ENCODE measurements at places on chromosomes 16 and 17.

DNA sequence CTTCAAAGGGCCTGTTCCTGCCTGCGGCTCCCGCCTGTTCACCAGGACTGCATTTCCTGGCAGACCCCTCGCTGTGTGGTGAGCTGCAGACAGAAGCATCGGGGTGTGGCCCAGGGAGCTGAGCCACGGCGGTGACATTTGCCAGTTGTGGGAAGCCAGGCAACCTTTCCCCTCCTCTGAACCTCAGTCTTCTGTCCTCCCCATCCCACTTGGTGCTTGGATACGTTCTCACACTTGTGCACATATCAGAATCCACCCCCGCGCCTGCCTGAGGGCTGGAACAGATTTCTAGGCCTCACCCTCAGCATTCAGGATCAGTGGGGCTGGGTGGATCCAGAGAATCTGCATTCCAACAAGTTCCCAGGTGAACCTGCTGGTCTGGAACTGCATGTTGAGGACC, 63.5 kb downstream of the CRISPLD2 start:
- DNase-seq: no peak

DNA sequence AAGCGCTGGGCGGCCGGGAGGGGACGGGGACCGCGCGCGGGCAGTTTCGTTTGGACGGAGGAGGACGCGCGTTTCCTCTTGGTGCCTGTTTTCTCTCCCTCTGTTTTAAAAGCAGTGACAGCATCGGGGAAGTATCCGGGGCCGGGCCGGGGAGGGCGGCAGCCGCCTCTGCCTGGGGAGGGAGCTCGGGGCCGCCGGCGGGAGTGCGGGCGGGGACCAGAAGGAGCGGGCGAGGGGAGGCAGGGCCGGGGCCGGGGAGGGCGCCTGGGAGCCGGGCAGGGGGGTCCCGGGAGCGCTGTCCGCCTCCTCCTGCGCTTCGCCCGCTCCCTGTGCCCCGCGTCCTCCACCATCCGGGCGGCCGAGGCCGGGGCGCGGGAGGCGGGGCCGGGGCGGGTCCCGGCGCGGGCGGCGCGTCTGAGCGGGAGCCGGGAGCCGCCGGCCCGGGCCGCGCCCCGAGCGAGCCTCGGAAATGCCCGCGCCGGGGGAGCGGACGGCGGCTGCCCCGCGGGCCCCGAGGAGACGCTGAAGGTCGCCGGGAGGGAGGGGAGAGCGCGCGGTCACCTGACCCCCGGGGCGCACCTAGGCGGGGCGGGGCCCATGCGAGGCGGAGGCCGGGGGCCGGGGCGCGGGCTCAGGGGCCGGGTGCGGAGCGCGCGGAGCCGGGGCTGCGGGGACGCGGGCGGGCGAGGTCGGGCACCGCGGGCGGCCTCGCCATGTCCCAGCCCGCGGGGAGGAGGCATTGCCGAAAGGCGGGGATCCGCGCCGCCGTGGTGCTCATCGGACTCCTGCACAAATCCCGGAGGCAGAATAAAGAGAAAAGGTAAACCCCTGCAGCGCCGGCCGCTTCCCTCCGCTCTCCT, 57.3 kb downstream of the RAP1GAP2 start:
- no peak for DNase-seq

DNA sequence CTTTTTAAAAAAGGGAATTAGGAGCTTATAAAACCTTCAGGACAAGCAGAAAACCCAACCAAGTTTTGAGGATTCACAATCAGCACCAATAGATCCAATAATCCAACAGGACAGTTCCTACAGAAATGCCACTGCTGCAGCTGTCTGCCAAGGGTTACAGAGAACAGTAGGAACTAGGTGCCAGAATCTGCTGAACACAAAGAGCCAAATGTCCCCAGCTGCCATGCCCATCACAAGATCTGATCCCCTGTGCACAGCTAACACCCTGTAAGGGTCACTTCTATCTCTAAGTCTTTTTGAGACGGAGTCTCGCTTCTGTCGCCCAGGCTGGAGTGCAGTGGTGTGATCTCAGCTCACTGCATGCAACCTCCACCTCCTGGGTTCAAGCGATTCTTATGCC, 262.3 kb downstream of the STX8 start:
- DNase-seq: no peak

DNA sequence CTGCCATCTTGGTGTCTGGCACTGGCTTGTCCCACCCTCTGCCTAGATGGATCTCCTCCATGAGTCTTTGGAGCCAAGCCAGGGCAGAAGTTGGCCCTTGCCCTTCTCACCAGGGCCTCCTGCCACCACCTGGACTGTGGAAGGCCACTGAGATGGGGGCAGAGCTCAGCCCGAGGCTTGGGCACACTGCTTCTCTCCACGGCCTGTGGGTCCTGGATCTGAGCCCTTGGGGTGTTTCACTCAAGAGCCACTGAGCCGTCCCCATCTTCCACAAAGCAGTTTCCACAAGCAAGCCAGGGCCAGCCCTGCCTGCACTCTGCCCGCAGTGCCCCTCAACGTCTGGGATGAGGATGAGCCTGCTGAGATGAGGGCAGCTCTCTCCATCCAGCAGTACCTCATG, 16.7 kb upstream of the CD300A start:
- no peak for DNase-seq

GRCh38 chr17:80195671-80196529, 24.2 kb downstream of the SGSH start:
- DNase-seq: peak; percentile 52

- no peak for DNase-seq
Observed at GRCh38 chr17:58338841-58339754, 10.5 kb upstream of the TSPOAP1 start.
